ENCODE measurements at places on chromosomes 3 and 15.

DNA sequence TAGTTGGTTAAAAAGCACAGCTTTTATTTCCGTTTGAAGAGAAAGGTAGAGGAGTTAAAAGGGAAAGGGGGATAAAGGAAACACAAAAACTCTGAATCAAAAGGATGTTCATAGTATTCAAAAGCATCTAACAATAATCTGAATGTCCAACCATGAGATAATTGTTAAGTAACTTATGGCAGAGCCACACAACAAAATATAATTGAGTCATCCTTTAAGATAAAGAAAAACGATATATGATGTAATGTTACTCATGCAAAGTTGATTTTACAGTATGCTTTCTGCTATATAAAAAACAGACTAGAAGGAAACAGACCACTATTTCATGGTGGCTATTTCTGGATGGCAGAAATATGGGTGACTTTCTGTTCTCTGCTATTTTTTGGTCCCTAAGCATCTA is 3.9 kb downstream of the XPC start:
- no peak for DNase-seq

- no peak for DNase-seq
Measured at GRCh38 chr3:46116996-46117395, 89.7 kb upstream of the XCR1 start.

- no peak for DNase-seq
Measured at GRCh38 chr3:58102390-58102750, 94.1 kb downstream of the FLNB start.

- no peak for DNase-seq
Measured at GRCh38 chr3:149003653-149004305, 12.4 kb downstream of the GYG1 start.

GRCh38 chr3:8095724-8096123 is 405.9 kb upstream of the LMCD1 start:
- no peak for DNase-seq

DNA sequence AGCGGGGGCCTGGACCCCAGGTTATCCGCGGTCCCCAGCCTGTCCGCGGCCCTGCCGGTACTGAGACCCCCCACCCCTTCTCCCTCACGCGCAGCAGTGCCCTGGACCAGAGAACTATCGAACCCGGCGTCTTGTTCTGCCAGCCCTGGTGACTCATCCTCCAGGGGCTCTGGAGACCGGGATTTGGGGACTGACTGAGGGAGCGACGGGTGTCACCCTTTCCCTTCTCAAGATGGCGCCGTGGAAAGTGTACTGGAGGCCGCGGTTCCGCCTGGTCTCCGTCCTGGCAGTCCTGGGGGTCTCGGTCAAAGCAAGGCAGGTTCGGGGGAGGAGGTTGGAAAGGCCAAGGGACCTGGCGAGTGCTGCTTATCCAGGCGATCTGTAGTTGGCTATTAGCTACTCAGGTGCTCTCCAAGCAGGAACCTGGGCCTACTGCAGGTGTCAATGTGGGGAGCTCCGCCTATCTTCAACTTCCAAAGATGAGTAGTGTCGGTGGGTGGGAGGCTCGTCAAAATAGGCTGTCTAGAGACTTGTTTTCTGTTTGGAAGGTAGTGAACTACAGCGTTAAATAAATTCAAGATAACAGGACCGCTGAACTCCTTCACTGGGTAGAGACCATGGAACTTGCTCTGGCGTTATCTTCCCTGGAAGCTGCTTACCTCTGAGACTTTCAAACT is 790 bp downstream of the RAB5A start:
- peak; percentile 60 for DNase-seq

DNA sequence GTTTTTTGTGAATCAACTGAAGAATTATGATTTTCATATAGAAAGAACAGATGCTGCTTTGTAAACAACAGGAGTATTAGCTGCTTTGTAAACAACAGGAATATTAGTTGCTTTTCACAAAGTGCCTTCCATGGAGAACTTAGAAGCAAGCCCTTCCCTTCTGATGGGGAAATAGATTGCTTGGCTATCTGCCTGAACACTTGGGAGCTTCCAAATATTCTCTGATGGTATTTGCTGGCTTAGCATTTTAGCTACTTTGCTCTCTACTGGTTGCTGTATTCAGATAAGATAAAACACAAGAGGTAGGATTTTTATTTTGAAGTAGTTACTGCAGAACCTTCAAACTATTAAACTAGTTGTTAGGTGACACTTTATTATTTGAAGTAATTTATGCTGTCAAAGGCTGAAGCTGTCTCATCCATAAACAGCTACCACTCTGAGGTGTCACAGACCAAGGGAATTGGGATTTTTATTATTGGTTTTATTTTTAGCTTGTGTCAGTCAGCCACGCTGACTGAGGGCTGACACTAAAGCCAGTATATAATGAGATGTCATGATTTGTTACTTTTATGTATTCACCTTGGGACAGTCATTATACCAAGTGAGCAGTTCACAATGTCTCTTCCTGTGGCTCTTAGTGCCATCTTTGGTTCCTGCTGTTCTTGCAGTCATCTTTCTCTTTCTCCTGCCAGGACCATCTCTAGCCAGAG is 50.0 kb downstream of the ZIC1 start:
- no peak for DNase-seq

DNA sequence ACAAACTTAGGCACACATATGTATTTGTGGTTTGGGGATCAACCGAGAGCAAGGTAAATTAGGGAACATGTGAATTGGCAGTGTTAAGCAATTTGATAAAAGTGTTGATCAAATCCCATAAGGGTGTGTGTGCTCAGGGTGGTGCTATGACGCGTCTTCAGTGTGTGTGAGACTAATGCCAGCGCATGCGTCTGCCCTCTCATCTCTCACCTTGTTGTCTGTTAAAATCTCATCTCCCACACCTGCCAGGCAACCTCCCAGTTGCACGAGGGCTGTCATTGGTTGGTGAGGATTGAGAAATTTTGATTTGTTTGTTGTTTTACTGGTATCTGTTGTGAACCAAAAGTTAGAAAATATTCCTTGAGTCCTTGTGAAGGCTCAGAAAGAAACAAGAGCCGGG is 137.2 kb upstream of the ICE2 start:
- no peak for DNase-seq

DNA sequence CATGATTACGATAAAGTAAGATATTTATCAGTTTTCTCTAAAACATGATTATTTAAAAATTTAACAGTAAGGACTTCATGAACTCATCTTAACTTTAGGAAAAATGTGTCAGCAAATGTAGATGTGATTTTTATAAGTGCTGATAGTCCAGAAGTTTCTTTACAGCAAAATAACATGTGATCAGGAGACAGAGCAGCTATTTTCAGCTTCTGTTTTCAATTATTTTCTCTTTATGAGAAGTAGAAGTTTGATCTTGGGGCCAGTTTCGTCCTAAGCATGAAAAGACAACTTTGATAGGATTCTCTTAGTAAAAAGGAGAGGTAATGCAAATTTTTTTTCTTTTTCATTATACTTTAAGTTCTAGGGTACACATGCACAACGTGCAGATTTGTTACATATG is 96.5 kb upstream of the TSPAN3 start:
- no peak for DNase-seq

- no peak for DNase-seq
Measured at GRCh38 chr3:72193771-72194430, 409.0 kb upstream of the PROK2 start.

DNA sequence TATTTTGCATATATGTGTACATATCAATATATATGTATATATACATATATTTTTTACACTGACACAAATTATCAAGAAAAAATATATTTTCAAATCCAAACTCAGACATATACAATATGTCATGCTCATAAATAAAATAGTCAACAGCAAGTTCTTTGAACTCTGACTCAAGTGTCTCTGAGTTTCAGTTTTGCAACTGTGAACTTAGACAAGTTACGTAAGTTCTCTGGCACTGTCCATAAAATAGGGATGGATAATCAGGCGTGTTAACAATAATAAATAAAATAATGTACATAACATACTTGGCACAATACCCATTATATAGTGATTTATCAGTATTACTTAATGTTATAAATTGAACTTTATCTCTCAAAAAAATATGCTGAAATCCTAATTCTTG is 12.1 kb upstream of the XRN1 start:
- DNase-seq, result no peak

DNA sequence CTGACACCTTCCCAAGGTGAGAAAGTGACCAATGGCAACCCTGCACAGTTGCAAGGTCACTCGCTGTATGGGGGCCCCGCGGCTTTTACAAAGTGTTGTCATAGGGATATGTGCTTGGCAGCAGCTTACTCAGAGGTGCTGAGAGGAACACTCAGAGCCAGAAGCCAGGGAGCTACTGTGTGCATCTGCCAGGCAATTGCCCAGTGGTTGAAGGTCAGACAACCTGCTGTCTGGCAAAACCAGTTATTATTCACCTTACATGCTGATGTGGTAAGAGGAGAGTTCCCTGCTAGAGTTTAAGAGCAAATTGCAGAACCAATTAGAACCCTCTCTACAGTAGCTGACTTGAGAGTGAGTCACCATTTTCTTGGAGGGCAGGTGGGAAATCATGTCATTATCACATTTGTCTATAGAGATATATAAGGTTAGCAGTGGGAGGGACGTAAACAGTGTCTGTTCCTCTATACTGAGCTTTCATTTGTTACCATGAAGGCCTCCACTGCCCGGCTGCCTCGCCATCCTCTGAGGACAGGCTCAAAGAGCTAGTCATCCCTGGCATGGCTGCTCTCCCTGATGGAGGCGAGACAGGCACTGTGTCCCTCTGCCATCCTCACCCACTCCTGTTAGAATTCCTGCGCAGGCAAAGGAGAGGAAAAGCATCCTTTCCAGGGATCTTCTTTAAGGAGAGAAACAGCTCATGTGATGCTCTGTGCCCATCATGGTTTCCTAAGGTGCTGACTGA is 274.4 kb downstream of the PLCL2 start:
- DNase-seq, result no peak

- no peak for DNase-seq
Measured at GRCh38 chr3:73733746-73734145, 109.0 kb upstream of the PDZRN3 start.

DNA sequence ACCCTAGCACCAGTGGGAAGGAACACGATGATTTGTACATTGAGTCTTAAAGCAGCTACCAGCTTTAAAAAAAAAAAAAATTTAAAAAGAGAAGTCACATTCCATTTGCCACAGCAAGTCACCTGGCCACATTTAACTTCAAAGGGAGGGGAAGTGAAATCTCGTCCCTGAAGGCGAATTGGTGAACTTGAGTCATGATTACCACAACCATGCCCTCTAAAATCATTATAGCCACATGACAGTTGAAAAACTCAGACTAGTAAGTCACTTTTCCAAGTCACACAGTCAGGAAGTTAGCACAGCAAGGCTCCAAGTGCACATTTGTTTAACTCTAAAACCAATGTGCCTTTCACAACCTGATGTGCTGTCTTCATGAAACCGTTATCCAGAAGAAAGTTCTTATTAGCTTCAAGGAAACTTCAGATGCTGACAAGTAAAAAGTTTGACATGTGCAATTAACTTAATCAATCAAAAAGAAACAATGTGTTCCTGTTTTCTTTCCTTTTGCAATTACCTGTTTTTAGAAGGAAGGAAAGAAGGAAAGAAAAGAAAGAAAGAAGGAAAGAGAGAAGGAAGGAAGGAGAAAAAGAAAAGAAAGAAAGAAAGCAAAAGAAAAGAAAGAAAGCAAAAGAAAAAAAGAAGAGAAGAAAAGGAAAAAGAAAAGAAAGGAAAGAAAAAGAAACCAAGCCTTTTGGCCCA is 8.3 kb upstream of the THSD4 start:
- DNase-seq, result no peak

DNA sequence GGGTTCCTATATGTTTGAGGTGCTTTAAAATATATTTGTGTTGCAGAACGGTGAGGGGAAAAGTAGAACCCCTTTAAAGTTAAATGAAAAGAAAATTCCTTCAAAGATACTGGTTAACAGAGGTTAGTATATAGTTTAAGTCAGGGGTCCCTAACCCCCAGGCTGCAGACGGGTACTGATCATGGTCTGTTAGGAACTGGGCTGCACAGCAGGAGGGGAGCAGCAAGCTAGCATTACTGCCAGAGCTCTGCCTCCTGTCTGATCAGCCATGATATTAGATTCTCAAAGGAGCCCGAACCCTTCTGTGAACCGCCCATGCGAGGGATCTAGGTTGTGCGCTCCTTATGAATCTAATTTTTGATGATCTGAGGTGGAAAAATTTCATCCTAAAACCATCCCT is 37.5 kb upstream of the RFX7 start:
- DNase-seq, result no peak

GRCh38 chr3:6526861-6527260 is 334.1 kb upstream of the GRM7 start:
- no peak for DNase-seq

- DNase-seq, result no peak
Measured at GRCh38 chr3:2615080-2615479, 495.1 kb downstream of the IL5RA start.

DNA sequence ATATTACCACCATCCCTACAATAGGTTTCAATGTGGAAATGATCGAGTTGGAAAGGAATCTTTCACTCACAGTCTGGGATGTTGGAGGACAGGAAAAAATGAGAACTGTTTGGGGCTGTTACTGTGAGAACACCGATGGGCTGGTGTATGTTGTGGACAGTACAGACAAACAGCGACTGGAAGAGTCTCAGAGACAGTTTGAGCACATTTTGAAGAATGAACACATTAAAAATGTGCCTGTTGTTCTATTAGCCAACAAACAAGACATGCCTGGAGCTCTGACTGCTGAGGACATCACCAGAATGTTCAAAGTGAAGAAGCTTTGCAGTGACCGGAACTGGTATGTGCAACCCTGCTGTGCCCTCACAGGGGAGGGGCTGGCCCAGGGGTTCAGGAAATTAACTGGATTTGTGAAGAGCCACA is 510 bp downstream of the ARL14 start:
- DNase-seq, result no peak

GRCh38 chr3:112734736-112735350 is 93.9 kb upstream of the CCDC80 start:
- DNase-seq, result peak; percentile 47

GRCh38 chr15:27514526-27514925 is 543.5 kb downstream of the GABRG3 start:
- DNase-seq, result no peak

- DNase-seq, result peak; percentile 12
Measured at GRCh38 chr15:65833501-65834205, 35.6 kb upstream of the RAB11A start.

GRCh38 chr3:126850370-126851085 is 132.4 kb upstream of the PLXNA1 start:
- DNase-seq, result no peak

DNA sequence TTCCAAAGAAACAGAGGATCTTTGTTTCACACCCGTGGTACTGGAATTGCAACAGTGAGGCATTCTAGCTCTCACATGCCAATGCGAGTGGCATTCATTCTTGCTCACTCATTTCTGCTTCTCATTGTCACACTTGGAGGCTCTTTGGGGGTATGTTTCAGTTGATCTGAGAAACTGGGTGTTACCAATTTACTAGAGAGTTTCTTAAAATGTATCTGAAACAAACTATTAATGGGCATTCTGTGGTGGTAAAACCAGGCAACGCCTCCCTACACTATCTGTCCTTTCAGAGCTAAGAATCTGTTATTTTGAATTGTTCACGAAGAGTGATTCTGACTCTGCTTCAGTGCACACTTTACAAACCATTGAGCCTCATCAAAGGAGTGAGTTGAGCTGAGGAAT is 140.6 kb upstream of the BHLHE40 start:
- DNase-seq, result no peak

GRCh38 chr3:88535563-88535962 is 385.8 kb downstream of the C3orf38 start:
- DNase-seq, result no peak

- no peak for DNase-seq
Measured at GRCh38 chr3:192831111-192831644, 86.5 kb downstream of the MB21D2 start.

- DNase-seq, result no peak
Measured at GRCh38 chr3:126872701-126873342, 110.1 kb upstream of the PLXNA1 start.

GRCh38 chr15:93034512-93034911 is 54.5 kb downstream of the RGMA start:
- DNase-seq, result no peak

GRCh38 chr3:190811775-190812480 is 50.6 kb downstream of the GMNC start:
- no peak for DNase-seq

All from stimulated activated CD4-positive, alpha-beta T cell treated with anti-CD3 and anti-CD28 coated beads, Interleukin-4, amount 100 ng/mL, for 4 hours (primary cell).